ENCODE measurements at places on chromosomes 3 and 15.

DNA sequence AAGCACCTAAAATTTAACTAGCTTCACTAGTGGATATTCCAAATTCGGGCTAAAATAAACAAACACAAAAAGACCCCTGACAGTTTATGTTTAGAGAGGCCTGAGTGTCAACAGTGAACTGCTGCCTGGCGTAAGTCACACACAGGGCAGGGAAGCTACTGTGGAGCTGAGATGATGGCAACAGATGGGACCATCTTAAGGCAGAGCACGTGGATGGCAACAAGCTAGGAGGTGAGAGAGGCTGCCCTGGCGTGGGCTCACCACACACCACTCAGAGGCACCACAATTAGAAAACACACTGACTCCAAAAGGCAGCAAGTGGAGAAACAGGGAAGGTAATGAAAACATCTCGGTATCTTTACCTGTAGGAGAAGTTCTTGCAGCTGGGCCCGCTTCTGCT lies 93.3 kb downstream of the ATP1B3 start:
- DNase-seq: no peak

GRCh38 chr15:63210151-63211091 lies 21.0 kb downstream of the RAB8B start:
- DNase-seq: no peak

DNA sequence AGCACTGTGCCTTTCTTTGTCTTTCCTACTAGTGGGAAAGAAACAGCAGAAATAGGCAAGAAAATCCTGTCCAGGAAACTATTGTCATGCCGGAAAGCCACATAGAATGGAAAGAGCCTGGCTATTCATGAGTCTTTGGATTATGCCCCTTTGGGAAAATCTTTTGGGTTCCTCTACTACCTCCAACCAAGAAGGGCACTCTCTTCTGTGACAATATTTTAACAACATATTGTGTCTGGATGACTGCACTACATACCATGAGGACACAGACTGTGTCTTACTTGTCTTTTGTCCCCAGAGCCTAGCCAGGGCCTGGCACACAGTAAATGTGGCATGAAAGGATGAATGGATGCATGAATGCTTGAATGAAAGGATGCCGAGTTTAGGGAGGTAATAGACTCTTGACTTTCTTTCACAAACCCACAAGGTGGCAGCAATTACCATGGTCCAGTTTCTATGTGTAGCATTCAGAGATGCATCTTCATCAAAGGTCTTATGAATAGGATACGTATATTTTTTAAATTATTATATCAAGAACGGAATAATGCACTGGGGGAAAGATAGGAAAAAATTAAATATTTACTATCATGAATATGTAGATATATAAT lies 30.3 kb downstream of the ARL14 start:
- no peak for DNase-seq

GRCh38 chr15:66496951-66497501 lies 536 bp downstream of the SNAPC5 start:
- DNase-seq: no peak

GRCh38 chr15:83587091-83587490 lies 66.8 kb upstream of the ADAMTSL3 start:
- DNase-seq: no peak

DNA sequence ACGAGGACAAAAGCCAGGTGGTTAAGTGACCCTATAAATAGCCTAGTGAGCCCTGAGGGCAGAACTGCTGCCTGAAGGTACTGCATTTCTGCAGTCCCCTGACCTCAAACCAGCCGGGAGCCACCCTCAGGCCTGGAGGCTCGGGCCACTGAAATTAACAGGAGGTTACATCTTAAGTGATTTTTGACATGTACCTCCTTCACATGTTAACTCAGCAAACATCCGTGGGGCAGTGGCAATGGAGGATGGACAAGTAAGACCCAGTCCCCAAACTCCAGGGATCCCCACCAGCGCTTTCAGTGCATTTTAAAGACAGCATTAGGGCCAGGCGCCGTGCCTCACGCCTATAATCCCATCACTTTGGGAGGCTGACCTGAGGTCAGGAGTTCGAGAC lies 26.2 kb downstream of the PSTPIP1 start:
- DNase-seq: no peak

- no peak for DNase-seq
Measured at GRCh38 chr3:111012388-111013248, 59.0 kb upstream of the NECTIN3 start.

GRCh38 chr3:40278791-40279190 lies 30.7 kb upstream of the EIF1B start:
- no peak for DNase-seq

- no peak for DNase-seq
Measured at GRCh38 chr3:8665407-8665896, 20.9 kb upstream of the SSUH2 start.

DNA sequence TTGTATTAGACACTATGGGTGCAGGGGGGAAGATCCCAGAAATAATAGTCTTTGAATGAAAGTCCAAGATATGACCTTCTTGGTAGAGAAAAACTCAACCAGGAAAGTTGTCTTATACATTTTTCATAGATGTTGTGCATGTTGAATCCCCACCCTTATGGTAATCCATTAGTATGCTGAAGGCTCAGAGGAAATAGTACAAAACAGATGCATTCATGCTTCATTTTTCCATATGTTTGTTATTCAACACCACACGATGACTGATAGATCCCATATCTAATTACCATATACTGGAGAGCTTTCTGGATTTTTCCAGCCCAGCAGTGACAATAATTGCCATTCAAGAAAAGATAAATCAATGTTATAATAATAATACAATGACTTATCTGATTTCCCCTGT lies 487.4 kb downstream of the FGF12 start:
- DNase-seq: no peak

- DNase-seq: no peak
Measured at GRCh38 chr3:140007911-140008869, 73.2 kb downstream of the CLSTN2 start.

GRCh38 chr3:184907681-184908649 lies 96.0 kb downstream of the VPS8 start:
- DNase-seq: no peak

- no peak for DNase-seq
Measured at GRCh38 chr3:55235416-55235815, 251.7 kb downstream of the WNT5A start.

Data from stimulated activated CD4-positive, alpha-beta T cell treated with anti-CD3 and anti-CD28 coated beads, Interleukin-2, amount 100 ng/mL, for 4 hours (primary cell).